ENCODE measurements at places on chromosomes 6 and 20.

DNA sequence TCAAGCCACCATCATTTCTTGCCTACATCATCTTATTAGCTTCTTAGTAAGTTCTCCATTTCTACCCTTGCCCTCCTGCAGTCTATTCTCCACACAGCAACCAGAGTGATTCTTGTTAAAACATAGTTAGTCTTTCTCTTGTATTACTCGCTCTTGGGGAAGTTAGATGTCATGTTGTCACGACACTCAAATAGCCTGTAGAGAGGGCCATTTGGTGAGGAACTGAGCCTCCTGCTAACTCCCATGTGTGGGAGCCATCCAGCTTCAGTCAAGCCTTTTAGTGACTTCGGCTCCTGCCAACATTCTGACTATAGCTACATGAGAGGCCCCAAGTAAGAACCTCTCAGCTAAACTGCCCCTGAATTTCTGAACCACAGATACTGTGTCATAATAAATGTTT is 395.4 kb downstream of the CDC5L start:
- DNase-seq: no peak

GRCh38 chr20:38296433-38296832 is 7.5 kb upstream of the BPI start:
- no peak for DNase-seq

GRCh38 chr6:75794351-75794846 is 45.4 kb downstream of the MYO6 start:
- no peak for DNase-seq

DNA sequence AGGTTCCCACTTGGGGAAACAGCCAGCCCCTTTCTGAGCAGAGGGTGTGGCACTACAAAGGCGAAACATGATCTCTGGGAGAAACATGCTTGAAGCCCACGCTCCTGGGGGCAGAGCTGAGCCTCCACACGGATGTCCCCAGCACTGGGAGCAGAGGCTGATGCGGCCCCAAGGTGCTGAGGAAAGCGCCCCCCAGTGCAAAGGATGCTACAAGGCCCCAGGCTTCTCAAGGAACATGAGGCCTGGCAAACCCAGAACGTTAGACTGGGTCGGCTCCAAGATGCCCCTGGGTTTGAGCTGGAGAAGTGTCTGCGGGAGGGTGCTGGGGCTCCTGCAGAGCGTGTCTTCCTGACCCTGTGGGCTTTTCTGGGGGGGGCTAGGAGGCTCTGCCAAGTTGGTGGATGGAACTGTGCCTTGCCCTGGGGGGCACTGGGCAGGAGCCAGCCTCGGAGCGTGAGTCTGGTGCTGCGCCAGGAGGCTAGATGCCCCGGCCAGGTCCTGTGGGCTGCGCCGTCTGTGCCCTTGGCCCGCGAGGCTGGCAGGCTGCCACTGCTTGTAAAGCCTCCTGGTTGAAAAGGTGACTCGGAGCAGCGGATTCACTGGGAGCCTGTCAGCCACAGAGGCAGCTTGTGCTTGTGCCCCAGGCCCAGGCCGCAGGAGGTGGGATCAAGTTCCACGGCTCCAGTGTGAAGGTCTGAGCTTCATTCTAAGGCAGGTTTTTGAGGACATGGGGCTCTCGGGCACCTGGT is 8.1 kb downstream of the SYNJ2 start:
- peak; percentile 37 for DNase-seq

GRCh38 chr20:38091441-38092216 is 58.1 kb downstream of the RPRD1B start:
- DNase-seq: no peak

DNA sequence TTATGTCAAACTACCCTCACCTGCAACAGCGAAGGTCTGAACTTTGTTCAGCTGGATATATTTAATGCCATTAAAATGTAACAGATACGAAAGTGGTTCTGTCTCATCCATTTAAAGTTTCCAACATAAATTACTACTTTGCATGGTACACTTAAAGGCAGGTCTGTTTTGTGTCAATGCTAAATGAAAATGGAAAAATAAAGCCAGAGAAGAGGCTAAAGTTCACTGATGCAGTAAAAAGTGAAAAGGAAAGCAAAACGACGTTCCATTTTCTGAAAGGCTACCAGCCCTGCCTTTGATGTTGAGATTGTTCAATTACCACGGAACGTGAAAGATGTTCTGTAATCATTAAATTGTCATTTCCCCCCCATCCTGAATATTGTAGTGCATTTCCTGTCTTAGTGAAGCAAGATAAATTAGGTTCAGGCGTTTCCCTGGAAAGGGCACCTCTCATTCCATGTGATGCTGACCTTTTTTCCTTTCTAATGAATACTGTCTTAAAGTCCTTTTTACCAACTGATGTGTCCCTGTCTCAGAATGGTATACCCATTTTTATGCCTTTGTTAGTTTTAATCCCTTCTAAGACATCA is 334.7 kb upstream of the JAG1 start:
- DNase-seq: no peak

- DNase-seq: no peak
These were observed 283.6 kb downstream of the CDKAL1 start for GRCh38 chr6:20817806-20818320.

DNA sequence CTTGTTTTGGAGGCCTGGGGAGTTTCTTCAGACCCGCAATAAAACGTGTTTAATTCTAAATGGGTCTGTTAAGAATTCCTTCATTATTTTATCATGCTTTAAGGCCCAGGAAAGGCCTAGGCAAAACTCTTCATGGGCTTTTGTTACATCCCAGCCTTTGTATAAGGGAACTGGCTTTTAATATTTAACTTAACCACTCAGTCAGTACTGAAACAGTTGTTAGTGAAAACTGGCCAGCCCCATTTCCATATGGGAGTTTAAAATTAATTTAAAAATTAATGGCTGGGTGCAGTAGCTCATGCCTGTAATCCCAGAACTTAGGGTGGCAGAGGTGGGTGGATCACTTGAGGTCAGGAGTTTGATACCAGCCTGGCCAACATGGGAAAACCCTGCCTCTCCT is 213.2 kb upstream of the FKBP1C start:
- no peak for DNase-seq

GRCh38 chr20:23246717-23247664 is 103.6 kb upstream of the NXT1 start:
- no peak for DNase-seq

DNA sequence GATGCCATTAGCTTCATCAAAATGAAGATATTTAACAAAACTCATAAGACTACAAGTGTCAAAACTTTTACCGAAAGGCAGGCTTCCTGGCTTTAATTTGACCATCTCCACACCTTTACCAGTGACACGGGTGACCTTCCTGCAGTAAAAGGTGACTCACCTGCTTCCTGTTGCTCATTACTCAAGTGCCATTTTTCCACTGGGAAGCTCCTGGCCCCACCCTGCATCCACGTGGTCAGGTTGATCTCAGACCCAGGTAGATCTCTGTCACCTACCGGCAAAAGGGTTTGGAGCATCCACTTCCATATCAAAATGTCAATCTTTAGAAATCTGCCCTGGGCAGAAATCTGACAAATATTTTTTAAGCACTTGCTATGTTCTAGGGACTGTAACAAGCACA is 31.9 kb upstream of the CDH4 start:
- no peak for DNase-seq

DNA sequence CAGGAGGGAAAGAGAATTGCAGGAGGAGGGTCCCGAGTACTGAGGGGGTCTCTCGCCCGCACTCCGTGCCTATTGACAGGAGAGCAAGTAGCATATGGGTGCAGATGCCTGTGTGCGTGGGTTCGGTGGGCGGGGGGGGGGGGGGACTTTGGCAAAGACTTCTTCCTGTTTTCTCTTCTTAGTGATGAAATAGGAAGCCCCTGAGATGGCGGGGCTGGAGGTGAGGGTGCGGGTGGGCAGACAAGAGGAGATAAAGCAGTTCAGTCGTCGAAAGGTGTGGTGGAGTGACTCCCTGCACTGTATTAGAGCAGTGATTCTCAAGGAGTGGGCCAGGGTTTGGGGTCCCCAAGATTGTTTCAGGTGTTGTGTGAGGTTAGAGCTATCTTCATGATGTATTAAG is 3.7 kb downstream of the NAA20 start:
- no peak for DNase-seq

DNA sequence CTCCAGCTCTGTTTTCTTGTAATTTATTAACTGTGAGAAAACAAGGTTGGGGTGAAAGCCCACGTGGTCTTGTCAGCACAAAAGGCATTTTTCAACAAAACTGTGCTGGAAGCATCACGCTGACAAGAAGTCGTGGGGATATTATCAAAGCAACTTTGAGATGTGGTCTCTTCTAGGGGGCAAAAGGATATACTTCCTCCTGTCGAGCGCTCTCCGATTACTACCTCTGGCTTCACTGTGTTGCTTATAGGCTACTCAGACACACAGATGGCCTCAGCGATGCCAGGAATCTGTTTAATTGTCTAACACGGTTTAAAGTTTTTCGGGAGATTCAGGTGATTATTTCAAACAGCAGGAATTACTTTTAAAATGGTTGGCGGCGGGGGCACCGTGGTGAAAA is 275.9 kb upstream of the SOX4 start:
- no peak for DNase-seq

DNA sequence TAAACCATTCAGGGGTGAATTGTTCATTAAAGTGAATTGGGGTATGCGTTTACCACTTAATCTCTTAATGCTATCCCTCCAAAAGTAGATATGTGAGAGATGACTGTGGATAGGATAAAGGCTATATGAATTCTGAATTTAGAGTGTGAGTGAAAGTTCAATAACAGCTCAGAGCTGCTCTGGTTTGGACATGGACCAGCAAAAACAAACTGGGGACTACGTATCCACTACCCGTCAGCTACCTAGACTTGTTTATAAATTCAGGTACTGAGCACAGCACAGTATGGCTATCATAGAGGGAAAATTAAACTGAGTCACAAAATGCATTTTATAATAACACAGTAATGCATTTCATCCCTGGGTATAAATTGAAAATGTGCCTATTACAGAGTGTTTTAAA is 44.4 kb downstream of the HDDC2 start:
- no peak for DNase-seq

GRCh38 chr6:170441316-170441715 is 111.8 kb downstream of the PSMB1 start:
- no peak for DNase-seq

GRCh38 chr6:41269716-41270115 is 16.8 kb downstream of the TREM1 start:
- DNase-seq: no peak

DNA sequence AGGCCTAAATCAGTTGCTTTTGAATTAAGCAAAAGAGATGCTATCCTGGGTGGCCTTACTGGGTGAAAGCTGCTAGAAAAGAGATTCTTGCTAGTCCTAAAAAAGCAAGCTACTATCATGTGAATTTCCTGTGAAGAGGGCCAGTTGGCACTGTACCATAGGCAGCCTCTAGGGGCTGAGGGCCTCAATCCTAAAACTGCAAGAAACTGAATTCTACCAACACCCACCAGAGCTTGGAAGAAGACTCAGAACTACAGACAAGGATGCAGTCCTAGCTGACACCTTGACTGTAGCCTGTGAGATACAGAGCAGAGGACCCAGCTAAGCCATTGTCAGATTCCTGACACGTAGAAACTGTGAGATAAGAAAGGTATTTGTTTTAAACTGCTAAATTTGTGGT is 24.5 kb downstream of the CLIC5 start:
- no peak for DNase-seq

- DNase-seq: no peak
These were observed 73.2 kb upstream of the CITED2 start for GRCh38 chr6:139447656-139447975.

DNA sequence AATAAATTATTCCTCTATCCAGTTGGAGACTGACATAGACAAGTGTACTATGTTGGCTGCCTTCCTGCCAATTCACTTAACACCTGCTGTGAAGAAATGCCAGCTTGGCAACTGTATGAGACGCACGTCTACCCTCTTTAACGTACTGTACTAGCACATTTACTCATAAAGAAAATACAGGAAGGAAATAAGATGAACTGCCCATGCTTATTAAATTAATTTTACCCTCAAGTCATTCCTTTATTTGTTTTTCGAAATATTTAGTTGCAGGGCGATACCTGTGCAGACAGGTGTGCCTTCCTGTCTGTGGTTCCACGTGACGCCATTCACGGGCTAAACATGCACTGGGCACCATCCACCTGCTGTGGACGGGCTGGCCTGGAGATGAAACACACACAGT is 52.0 kb downstream of the PSMG4 start:
- no peak for DNase-seq

- DNase-seq: no peak
These were observed 726.4 kb downstream of the TENT5A start for GRCh38 chr6:81026041-81026553.

- no peak for DNase-seq
These were observed 166.7 kb downstream of the DLL1 start for GRCh38 chr6:170124150-170124549.

- no peak for DNase-seq
These were observed 94.3 kb downstream of the CEBPB start for GRCh38 chr20:50284811-50285375.

GRCh38 chr6:36171573-36171972 is 25.0 kb upstream of the BRPF3 start:
- no peak for DNase-seq

- no peak for DNase-seq
These were observed 54.5 kb downstream of the TRIM38 start for GRCh38 chr6:26016963-26017631.

- no peak for DNase-seq
These were observed 90.7 kb upstream of the SIRPA start for GRCh38 chr20:1804554-1804956.

All from activated T-cell treated with anti-CD3 and anti-CD28 coated beads, Interleukin-2, amount 50 U/mL, for 48 hours (primary cell).